ENCODE measurements at places on chromosomes 3 and 15.

GRCh38 chr15:91555312-91555711, 298.2 kb upstream of the SLCO3A1 start:
- DNase-seq = no peak

GRCh38 chr15:67241132-67241855, 13.2 kb downstream of the AAGAB start:
- no peak for DNase-seq

GRCh38 chr3:159234306-159234705, 432.5 kb downstream of the MFSD1 start:
- no peak for DNase-seq

- no peak for DNase-seq
Measured at GRCh38 chr3:127899766-127900165, 15.3 kb upstream of the KBTBD12 start.

DNA sequence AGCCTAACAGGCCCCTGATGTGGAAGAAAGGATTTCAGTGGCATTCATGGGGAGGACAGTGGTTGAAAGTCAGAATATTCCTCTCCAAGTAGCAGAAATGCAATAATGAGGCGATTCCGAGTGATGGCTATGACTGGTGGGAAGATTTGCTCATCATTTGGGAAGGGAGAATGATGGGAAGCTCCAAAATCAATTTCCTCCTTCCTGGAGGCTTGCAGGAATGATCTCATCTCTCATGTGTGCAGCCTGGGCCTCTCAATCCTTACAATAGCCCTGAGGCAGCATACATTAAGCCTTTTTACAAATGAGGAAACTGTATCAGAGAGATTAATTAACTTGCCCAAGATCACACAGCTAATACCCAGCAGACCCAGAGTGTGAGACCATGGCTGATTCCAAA, 58.7 kb downstream of the BOC start:
- DNase-seq = no peak

DNA sequence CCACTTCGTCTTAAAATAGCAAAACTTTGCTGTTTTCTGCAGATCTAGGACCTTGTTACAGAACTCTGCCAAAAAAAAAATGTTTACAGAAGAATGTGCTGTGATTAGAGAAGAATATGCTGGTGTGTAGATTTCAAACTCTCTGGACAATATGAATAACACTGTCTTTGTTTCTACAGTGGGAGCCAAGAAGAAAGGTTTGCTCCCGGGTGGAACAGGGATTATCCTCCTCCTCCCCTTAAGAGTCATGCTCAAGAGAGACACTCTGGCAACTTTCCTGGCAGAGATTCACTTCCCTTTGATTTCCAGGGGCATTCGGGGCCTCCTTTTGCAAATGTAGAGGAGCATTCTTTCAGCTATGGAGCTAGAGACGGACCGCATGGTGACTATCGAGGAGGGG, 27.3 kb downstream of the RBM6 start:
- no peak for DNase-seq

GRCh38 chr15:81939604-81940440, 106.0 kb downstream of the MEX3B start:
- DNase-seq = no peak

DNA sequence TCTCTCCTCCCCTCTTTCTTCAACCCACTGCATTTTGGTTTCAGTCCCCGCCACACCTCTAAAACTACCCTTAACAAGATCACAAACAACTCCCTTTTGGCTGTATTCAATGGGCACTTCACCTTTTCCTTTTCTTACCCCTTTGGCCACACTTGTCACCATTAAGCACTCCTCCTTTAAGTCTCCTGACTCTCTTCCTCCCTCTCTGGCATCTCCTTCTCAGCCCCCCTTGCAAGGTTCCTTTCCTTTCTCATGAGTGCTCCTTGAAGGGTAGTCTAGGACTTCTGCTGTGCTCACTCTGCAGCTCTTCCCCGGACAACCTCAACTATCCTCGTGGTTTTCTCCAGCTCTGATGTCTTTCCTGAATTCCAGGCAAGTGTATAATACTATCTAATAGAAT, 103.7 kb downstream of the RPL22L1 start:
- DNase-seq = no peak

GRCh38 chr15:78003539-78004008, 73.9 kb downstream of the TBC1D2B start:
- no peak for DNase-seq

DNA sequence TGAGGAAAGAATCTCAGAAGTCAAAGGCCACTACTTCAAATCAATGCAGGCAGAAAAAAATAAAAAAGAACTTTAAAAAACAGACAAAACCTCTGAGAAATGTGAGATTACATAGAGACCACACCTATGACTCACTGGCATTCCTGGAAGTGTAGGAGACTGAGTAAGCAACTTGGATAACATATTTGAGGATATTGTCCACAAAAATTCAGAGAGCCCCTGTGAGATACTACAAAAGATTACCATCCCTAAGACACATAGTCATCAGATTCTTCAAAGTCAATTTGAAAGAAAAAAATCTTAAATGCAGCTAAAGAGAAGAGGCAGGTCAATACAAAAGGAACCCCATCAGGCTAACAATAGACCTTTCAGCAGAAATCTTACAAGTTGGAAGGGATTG, 887.3 kb downstream of the NTRK3 start:
- DNase-seq = no peak

GRCh38 chr15:48440084-48440483, 108.9 kb downstream of the DUT start:
- DNase-seq = no peak

DNA sequence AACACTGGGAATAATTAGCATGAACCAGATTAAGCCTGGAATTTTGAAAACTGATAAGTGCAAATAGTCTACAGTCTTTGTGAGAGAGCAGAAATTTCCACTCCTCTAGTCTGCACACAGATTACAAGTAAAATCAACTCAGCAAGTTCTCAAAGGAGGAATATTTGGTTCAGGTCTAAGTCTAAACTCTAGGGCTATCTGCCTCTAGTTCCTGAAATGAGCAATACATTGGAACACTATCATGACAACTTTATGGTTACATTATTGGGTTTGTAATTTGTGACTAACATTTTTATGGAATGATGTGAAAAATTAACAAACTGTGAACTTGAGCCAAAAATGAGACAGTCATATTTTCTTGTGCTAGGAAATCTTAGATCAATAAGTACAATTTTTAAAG, 30.8 kb upstream of the ADGRG7 start:
- DNase-seq = no peak

- no peak for DNase-seq
Measured at GRCh38 chr3:197371591-197372046, 73.2 kb upstream of the DLG1 start.

- no peak for DNase-seq
Measured at GRCh38 chr15:68651916-68652525, 73.2 kb downstream of the CORO2B start.

GRCh38 chr15:25849157-25849921, 13.8 kb downstream of the ATP10A start:
- no peak for DNase-seq

- DNase-seq = no peak
Measured at GRCh38 chr3:29291982-29292363, 11.1 kb downstream of the RBMS3 start.

- DNase-seq = no peak
Measured at GRCh38 chr15:98767692-98768091, 119.4 kb downstream of the IGF1R start.

- no peak for DNase-seq
Measured at GRCh38 chr3:23607184-23607847, 198.4 kb upstream of the UBE2E1 start.

GRCh38 chr3:34213478-34213877, 415.0 kb downstream of the PDCD6IP start:
- no peak for DNase-seq

GRCh38 chr3:160856450-160856849, 100.4 kb downstream of the PPM1L start:
- no peak for DNase-seq

DNA sequence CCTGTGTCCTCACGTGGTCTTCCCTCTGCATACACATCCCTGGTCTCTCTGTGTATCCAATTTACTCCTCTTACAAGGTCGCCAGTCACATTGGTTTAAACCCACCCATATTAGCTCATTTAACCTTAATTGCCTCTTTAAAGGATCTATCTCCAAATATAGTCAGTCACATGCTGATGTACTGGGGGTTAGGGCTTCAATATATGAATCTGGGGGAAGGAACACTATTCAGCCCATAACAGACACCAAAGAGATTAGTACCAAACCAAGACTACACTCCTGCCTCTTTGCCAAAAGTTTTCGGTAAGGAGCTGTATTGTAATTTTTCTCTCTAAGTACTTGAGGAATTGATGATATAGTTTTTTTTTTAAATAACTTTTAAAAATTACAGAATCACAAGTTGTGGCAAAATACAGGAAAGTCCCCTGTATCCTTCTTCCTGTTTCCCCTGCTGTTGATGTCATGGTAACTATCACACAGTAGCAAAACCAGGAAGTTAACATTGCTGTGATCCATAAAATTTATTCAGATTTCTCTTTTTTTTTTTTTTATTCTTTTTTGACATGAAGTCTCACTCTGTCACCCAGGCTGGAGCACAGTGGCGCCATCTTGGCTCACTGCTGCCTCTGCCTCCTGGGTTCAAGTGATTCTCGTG, 67.8 kb downstream of the SLCO3A1 start:
- no peak for DNase-seq

DNA sequence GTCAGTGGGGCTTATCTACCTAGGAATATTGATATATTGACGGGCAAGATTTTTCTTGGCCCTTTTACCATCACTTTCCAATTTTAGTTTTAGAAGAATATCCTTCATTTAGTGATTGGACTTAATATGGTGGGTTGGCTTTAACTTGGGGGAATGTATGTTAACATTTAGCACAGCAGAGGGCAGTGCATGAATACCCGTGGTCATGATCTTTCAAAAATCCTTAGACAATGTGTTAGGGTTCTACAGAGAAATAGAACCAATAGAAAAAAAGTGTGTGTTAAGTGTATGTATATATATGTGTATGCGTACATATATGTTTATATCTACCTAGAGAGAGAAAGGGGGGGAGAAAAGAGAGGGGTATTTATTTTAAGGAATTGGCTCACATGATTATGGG, 36.9 kb downstream of the GPR171 start:
- no peak for DNase-seq

DNA sequence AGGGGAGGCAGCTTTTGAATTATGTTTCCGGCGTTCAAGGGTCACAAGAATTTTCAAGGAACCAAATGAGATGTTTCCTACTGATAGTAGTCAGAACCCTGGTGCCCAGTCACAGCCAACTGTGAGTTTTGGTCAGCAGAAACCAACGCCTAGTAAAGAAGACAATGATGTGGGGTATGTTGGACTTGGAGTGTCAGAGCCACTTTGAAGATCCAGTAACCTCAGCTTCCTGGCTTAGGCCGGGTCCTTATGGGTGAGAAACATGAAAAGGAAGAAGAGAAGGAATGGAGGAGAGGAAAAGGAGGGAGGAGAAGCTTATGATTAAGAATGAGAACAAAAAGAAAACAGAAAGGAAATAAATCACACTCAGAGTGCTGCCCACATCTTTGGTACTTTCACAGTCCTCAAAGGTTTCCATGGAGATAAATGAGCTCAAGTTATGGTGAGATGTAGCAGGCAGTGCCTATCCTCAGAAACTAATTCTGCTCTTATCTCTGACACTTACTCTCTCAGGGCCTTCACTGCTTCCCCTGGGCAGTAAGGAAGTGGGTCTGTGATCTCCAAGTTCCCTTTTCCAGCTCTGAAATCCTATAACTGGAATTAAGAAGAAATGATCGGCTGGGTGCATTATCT, 2.0 kb upstream of the MCF2L2 start:
- DNase-seq = no peak

DNA sequence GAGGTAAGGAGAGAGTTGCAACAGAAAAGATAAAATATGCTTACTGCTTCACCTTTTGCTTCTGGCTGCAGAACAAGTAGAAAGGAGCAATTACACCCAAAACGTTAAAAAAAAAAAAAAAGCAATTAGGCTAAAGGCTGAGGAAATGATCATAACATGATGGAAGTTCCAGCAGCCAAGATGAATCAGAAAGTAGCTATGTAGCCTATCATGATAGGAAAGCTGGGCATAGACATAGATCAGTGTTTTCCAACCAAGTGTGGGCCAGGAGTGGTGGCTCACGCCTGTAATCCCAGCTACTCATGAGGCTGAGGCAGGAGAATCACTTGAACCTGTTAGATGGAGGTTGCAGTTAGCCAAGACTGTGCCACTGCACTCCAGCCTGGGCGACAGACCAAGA, 52.6 kb downstream of the AGTR1 start:
- DNase-seq = no peak

DNA sequence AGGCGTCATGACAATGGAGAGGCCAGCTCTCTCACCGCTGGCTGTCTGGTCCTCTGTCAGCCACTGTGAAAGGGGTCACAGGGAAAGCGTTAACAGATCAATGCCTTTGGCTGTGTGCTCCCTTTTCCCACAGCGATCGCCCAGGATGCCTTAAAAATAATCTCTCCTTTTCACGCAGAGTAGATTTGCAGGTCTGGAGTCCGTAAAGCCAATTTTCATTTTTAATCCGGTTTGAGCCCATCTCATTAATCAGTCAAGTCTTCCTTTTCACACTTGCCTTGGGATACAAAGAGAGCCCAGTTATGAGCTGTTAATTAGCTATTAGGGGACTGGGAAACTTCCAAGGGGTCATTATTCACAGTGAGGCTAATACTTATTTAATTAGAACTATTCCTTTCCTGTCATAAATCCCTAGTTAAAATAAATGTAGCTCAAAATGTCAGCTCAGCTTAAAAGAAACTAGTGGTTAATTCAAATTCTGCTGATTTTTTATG, 104.3 kb upstream of the RASGRP1 start:
- no peak for DNase-seq

DNA sequence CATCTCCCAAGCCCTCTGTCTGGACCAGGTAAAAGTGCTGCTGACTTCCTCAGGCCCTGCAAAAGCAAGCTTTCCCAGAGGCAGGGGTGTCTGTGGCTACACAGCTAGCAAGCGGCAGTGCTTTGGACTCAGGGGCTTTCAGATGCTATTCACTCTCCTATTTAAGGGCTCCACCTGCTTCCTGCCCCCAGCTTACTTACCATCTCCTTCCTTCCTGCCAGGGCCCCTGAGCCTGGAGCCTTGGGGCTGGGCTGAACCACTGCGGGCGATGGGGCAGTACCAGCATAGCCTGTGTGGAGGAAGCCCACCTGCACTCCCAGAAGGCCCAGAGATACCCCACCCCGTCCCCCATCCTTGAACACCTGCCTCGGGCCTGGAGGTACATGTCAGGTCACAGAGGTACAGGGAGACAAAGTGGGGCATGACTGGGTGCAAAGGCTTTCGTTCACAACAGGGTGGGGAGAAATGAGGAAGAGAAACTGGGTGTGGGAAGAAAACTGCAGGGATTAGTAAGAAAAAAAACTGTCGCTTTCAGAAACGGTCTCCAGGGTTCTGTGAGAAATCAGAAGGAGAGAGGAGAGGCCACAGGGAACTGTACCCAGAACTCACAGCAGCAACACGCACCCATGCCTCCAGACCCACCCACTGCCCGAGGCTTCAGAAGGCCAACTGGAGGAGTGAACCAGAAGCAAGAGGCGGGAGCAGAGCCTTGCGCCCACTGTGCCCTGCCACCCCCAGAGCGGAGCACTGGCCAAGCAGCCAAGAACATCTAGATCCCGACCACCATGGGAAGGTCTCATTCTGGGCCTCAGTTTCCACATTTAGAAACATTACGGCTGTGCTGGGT, 49.5 kb downstream of the CCDC12 start:
- DNase-seq = no peak
